ENCODE measurements at places on chromosomes 1 and 21.

DNA sequence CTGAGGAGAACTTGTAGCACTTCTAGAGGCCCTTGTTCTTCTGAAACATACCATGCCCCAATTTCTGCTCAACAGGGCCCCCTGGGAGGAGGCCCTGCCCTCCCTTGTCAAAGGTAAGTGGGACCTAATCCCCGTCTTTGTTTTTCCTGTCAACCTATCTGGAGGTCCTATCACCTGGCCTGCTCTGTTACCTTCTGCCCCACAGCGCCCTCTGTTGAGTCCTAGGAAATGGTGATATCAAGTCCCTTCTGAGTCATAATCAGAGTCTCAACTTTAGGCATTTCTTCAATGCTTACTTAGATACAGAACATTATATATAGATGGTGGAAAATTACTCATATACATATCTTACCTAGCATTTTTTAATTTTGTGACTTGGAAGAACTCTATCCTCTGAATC lies 28.2 kb upstream of the FCRL4 start:
- DNase-seq: no peak

GRCh38 chr1:225757927-225758656 lies 19.5 kb upstream of the SRP9 start:
- no peak for DNase-seq

GRCh38 chr21:34128124-34128523 lies 54.7 kb downstream of the MRPS6 start:
- DNase-seq: no peak

- no peak for DNase-seq
These were observed 22.1 kb downstream of the SOX13 start for GRCh38 chr1:204094856-204095634.

DNA sequence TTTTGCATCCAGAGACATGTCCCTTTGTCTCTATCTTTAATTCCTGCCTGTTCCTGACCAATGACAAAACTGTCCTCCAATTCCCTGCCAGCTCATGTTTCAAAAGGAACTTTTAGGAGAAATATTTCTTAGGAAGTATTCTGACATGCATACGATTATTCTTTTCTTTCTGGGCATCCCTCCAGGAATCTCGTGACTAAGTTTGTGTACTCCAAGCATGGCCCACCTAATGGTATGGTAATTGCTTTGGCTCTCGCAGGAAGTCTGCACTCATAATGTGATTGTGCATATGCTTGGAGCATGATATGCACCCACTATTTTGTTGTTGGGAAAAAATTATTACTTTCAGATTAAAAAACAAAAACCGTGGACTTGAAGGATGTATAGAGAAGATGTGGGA lies 256.4 kb downstream of the PRDM2 start:
- DNase-seq: no peak

DNA sequence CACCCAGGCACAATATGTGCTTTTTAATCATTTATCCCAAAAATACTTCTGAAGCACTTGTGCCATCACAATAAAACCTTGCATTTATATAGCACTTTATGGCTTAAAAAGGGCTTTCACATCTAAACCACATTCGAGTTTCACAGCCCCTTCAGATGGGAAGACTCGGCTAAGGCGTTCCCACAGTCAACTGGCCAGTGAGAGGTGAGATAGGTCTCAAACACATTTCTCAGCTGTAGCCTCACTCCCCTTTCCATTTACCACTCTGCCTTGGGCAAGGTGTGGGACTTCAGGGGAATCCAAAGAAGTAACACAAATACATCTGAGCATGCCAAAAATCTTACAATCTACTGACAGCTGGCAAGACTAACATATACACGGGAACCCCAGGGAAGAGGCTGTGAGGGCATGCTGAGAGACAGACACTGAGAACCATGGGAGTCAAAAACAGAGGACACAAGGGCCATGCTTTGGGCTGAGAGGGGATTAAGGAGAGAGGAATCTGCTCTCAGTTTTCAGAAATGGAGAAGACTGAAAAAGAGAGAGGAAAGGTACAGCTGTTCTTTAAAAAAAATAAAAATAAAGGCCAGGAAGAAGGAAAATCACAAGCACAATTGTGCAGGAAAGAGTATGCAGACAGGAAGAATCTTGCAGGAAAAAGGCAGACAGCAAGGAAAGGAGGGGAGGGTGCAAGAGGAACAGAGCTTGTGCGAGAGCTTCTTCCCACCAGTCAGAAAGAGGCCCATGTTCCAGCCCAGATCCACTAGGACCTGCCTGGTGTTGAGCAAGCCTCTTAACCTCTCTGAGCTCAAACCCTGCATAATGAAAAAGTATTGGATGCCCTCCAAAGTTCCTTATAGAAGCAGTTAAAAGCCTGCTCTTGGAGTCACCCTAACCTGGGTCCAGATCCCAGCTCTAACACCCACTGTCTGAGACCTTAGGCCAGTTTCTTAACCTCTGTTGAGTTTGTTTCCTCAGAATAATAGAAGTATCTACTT lies 73.5 kb downstream of the JAK1 start:
- DNase-seq: no peak

GRCh38 chr1:219657186-219657585 lies 44.3 kb upstream of the ZC3H11B start:
- DNase-seq: no peak

DNA sequence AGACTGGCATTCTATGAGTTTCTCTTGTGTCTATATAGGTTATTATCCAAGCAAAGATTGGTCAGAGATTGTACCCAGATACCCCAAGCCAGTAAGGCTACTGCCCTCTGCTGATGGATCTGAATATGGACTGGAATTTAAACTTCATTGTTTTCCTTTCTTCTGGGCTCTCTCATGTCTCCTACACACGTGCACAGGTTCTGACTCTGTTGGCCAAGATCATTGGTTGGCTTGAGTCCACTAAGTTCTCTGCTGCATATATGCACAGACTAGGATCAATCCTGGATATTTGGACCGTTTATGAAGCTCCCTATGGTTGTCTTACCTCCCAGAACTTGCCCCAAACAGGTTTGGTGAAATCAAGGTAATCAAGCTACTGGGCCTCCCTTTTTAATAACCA lies 69.7 kb downstream of the CC2D1B start:
- no peak for DNase-seq

- no peak for DNase-seq
These were observed 126.1 kb downstream of the GDAP2 start for GRCh38 chr1:117803318-117803717.

GRCh38 chr1:239006276-239006675 lies 380.1 kb upstream of the CHRM3 start:
- DNase-seq: no peak

- no peak for DNase-seq
These were observed 10.0 kb upstream of the C1orf115 start for GRCh38 chr1:220680085-220680687.

GRCh38 chr1:63612564-63612963 lies 19.4 kb downstream of the PGM1 start:
- no peak for DNase-seq

- no peak for DNase-seq
These were observed 2.7 kb upstream of the KCNJ9 start for GRCh38 chr1:160078512-160079195.

DNA sequence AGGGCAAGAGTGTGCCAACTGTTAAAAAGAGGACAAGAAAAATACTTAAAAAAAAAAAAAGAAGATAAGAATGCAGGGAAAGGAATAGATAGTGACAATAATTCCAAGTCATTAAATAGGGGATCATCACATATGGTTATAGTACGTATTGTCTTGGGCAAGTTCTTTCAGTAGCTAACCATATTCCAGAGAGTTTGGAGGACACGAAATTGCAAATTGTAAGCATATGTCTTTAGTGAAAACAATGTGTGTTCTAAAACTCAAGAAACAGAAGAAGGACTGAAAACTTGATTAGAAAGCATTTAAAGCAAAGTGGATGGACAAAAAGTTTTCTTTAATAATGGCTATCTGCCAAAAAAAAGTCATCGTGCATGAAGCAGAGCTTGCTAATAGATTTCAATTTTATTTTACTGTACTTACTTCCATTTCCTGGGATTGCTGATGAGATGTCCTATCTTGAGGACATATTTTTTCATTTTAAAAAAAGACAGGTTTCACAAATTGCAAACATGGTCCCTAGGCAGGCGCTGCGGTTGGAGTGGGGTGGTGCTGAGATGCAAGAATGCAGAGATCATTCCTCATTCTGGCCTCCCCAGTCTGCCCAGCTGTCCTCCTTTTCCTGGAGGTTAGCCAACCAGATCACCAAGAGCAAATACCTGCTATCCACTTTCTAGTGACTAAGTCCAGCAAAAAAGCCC lies 11.9 kb downstream of the TSPAN2 start:
- no peak for DNase-seq

DNA sequence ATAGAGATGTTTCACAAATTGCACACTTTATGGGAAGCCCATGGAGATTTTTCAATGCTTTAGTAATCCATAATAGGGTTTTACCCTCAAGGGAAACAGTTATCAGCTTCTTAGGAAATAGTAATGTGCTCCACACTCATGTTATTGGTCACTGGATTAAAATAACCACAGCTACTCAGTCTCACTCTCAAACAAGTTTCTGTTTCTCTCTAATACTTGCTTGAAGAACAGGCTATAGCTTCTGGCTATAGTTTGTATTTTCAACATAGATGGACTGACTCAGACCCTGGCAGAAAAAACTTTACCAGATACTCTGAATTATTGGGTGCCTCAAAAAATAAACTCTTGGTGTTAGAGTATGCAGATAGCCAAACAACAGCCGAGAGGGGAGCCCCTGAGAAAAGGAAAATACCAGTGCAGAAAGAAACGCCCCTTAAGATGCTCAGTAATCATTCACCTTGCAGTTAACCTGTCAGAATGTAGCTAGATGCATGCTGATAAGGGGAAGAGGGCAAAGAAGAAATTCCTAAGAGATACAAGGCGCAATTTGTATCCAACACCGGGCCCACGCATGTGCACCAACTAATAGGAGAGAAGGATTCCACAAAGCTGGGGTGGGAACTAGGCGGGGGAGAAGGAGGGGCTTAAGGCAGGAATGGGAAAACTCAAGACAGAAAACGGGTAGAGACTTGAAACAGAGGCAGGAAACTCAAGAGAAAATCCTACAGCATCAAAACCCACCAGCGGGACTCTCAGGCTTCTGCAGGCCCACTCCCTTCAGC lies 30.4 kb upstream of the PDE4B start:
- DNase-seq: no peak

DNA sequence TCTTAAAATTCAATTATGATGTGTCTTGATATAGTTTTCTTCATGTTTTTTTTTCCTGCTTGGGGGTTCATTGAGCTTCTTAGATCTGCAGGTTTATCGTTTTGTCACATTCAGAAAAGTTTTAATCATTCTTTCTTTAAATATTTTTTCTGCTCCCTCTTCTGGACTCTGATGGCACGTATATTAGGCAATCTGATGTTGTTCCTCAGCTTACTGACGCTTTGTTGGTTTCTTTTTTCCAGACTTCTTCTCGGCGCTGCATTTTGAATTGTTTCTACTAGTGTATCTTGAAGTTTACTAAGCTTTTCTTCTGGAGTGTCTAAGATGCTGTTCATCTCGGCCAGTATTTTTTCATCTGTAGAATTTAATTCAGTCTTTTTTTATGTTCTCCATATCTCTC lies 44.8 kb upstream of the FMOD start:
- DNase-seq: no peak

DNA sequence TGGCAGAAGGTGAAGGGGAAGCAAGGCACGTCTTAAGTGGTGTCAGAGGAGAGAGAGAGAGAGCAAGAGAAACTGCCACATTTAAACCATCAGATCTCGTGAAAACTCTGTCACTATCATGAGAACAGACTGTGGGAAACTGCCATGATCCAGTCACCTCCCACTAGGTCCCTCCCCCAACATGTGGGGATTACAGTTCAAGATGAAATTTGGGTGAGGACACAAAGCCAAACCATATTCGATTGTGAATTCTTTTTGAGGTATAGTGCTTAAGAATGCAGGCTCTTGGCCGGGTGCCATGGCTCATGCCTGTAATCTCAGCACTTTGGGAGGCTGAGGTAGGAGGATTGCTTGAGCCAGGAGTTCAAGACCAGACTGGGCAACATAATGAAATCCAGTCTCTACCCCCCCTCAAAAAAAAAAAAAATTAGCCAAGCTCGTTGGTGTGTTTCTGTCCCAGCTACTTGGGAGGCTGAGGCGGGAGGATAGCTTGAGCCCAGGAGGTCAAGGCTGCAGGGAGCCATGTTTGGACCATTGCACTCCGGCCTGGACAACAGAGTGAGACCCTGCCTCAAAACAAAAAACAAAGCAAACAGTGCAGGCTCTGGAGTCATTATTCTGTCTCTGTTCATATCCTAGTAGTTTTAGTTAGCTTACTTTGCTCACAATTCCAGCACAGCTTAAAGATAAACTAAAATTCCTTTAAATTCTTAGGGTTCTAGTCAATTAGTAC lies 6.0 kb downstream of the ZCCHC17 start:
- DNase-seq: no peak

- no peak for DNase-seq
These were observed 87.9 kb upstream of the PTBP2 start for GRCh38 chr1:96633695-96634094.

DNA sequence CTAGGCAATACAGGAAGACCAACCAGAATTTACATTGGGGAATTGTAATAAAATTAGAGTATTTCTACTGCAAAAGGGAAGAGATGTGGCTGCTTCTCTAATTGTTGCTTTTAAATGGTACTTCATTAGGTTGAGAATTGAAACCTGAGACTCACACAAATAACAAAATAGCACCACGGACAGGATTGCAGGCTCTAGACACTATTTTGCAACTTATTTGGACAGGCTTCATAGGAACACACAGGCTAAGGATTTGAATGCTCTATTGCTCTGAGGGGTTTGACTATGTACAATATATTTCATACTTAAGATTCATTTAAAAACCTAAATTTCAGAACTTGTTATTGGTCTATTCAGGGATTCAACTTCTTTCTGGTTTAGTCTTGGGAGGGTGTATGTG lies 79.6 kb downstream of the ATP1B1 start:
- DNase-seq: no peak

DNA sequence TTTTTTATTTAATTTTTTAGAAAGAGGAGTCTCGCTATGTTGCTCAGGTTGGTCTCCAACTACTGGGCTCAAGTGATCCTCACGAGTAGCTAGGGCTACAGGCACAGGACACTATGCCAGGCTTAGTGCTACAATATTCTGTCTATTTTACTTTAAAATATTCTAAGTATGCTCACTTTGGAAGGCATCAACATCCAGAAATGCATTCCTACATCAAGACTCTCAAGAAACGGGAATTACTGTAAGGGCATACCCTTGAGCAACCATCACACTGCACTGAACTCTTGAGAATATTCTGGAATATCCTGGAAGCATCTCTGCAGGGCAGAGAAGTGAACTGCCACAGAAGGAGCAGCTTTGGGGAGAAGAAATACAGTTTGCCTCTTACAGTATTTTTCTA lies 565 bp upstream of the DMRTB1 start:
- DNase-seq: no peak
